BE2C (cell line): ENCODE measurements at places on chromosomes 2 and 18.

GRCh38 chr2:149050188-149050587, 11.7 kb downstream of the LYPD6B start:
- no peak for DNase-seq

DNA sequence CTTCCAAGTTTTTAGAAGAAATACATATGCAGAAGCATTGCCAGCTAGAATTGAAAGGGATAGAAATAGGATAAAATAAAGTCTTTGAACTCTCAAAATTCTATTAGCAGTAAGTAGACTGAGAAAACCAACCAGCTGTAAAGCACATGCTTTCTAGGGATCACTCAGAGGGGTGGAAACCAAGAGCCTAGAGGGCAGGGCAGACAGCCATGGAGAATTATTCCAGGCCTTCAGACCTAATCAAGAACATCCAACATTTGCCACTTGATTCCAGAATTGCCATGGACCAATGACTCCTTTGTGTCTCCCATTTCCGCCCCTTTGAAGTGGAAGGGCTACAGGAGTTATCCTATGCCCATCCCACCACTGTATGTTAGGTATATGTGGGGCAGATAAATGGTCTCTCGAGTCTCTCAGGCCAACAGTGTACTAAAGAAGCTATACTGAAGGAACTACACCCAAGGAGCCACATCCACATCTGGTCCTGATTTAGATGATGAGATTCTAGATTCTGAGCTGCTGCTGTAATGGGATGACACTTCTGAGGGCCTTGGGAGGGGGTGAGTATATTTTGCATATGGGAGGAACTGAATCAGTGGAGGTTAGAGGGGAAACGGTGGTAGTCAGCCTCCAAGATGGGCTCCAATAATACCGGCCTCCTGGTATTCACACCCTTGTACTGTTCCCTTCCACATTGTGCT, 4.0 kb downstream of the FARSB start:
- no peak for DNase-seq

DNA sequence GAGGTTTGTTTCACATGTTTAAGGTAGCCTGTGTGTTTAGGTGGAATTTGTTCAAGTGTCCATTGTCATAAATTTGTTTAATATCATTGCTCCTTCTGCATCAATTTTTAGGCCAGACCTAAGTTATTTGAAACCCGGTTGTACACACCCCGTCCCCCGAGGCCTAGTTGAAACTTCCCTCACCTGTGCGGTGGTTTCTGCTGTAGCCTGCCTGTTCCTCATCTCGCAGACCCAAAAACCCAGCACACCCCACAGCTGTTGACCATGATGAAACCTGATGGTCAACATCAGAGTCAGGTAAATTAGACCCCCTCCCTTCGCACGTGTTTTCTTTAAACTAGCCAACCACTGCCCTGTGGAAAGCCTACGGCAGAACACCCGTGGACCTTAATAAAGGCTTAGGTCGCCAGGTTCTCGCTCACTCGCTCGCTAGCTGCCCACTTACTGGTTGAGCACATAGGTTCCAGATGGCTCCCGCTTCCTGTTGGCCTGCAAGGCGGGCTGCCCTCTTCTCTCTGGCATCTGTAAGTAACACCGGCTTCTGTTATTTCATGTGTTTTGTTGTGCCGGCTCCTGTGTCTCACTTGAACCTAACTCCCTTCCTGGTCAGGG, 64.4 kb downstream of the EML6 start:
- no peak for DNase-seq

- DNase-seq, result no peak
Observed at GRCh38 chr2:10526281-10527000, 78.3 kb upstream of the ODC1 start.

GRCh38 chr18:49619801-49620200, 57.9 kb downstream of the LIPG start:
- DNase-seq, result no peak

- no peak for DNase-seq
Observed at GRCh38 chr2:54598347-54599325, 124.8 kb upstream of the EML6 start.

- DNase-seq, result no peak
Observed at GRCh38 chr18:49137585-49137984, 186.8 kb upstream of the SMAD7 start.

DNA sequence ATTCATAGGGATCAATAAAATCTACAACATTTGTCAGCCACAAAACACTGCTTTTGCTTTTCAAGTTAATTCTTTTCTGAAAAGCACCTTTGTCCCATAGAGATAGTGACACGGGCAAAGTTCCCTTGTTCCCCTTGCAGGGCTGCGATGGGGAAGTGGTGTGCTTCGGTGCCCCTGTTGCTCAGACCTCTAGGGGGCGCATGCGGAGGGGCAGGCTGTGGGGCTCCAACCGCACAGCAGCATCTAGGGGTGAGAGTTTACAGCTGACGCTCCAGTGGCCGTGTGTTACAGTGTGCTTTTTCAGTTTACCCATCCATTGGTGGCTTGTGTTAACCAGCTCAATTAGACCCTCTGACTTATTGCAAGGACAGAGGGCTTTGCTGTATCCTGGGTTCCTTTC, 1432.2 kb upstream of the ACVR2A start:
- no peak for DNase-seq

DNA sequence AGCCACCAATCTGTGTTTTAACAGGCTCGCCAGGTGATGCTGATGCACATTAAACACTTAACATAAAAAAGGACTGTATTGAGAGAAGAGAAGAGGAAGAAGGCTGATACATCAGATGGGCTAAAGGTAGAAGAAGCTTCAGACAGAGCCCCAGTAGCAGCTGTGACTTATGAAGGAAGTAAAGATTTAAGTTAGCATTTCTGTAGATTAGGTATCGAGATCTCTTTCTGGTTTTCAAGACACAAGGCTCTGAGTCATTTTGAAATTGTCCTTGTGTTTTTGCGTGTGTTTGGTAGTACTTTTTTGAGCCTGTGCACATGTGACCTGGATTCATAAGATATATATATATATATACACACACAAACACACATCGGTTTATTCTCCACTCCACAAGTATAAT, 40.6 kb upstream of the GCFC2 start:
- no peak for DNase-seq

DNA sequence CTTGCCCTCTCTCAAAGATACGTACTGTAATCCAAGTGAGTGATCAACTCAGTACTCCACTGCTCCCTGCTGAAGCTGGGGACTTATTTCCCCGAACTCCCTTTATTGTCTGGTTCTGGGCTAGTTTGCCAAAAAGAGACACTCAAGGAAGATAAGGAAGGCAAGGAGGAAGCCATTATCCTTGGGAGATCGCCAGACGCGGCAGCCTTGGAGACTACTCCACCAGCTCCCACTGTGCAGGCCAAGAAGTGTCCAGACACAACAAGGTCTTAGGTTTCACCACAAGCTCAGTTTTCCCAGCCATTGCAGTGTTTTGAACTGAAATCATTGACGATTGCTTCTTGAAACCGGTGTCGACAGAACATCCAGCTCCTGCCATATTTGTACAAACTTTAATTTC, 439.6 kb upstream of the UBE2E3 start:
- DNase-seq, result no peak

GRCh38 chr2:105576440-105577241, 168.1 kb upstream of the NCK2 start:
- no peak for DNase-seq

- no peak for DNase-seq
Observed at GRCh38 chr2:72923833-72924352, 6.6 kb downstream of the EMX1 start.

GRCh38 chr2:66845307-66845706, 410.4 kb downstream of the MEIS1 start:
- DNase-seq, result no peak

DNA sequence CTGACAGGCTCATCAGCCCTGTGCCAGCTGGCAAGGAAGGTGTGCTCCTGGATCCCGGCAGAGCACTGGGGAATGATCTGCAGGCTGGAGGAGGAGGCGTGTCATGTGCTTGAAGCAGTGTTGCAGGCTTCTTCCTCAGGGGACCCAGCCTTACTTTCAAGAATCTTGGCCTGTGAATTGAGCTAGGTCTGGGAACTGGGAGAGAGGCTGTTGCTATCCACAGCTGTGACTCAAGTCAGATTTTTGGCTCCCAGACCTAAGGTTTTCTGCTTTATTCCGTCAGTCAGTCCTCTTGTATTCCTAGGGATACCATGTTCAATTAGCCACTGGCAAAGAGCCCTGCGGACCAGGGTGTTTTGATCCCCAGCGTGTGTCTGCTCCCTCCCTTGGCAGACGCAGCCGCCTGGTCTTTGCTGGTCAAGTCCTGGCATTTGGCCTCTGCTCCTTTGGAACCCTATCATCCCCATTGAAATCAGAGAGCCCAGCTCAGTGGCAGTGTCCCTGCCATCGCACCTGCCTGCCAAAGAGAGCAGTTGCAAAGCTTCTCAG, 32.4 kb downstream of the ASB1 start:
- no peak for DNase-seq

DNA sequence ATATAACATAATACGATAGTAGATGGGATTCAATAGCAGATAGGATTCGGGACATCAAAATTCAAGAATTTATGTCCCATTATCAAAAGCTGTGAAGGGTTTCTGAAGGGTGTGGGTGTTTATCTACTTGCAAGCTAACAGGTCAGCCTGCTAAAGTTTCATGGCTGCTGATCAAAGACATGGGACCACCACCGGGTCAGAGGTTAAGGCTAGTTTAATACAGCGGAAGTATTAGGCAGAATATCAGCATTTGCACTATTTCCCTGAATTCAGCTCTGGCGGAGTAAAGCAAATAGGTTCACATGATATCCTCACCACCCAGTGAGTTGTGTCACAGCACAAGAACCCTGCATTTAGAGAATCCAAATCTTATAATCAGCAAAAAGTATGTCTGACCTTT, 82.5 kb downstream of the DSEL start:
- no peak for DNase-seq

GRCh38 chr2:66684289-66684688, 249.4 kb downstream of the MEIS1 start:
- DNase-seq, result no peak

GRCh38 chr18:23837591-23837990, 148.3 kb downstream of the LAMA3 start:
- no peak for DNase-seq

DNA sequence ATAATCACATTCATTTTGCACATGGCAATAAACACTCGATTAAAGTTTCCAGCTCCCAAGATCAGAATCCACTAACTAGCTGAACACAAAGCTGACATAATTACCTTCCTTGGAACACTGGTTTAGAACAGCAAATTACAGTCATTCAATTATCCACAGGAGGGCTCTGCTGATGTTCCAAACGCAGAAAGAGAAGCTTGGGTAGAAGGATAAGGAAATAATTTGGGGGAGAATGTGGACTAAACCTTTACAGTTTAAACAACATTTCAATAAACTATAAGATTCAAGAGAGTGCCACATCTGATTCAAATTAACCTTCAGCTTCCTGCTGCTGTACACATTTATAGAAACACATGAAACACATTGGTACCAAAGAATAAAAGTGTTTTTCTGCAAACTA, 67.8 kb upstream of the ARL4C start:
- DNase-seq, result no peak

DNA sequence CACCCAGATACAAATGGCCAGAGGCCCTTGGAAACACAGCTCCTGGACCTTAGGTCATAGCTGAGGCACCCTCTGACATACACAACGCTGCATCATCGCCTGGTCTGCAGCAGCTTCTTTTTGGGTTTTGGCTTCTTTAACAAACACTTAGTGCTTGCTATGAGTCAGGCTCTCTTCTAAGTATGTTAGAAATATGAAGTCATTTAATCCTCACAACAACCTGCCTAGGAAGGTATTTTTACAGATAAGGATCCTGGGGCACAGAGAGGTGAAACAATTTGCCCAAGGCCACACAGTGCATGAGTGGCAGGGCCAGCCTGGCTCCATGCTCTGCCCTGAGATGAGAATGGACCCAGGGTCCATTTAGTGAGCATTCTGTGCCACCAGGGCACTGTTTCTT, 96.6 kb downstream of the TMEM17 start:
- no peak for DNase-seq

- DNase-seq, result peak; percentile 14
Observed at GRCh38 chr2:72220170-72220569, 72.5 kb upstream of the CYP26B1 start.

GRCh38 chr2:99166218-99166617, 11.5 kb downstream of the LIPT1 start:
- DNase-seq, result no peak

DNA sequence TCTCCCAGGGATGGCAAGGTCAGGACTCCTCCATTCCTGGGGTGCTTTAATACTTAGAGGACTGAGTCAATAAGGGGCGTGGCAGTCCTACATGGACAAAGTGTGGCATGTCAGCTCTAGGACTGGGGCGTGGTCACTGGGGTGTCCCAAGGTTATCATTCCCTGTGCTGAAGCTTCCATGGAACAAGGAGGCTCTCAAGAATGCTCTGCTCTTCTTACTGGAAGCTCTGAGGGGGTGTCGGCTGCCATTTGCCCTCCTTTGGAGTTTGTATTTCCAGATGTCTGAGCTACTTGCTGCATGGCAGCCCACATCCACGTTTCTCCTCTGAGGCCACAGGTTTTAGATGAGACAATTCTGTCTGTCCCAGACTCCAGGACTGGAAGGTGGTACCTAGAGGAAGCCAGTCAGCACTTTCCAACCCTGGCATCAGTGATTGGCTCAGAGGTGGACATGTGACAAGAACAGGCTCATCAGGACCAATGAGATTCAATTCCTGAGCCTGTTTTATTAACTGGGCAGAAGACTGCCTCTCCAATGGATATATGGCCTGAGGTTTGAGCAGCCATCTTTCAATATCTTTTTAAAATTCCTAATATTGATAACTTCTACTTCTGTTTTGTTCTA, 128.9 kb upstream of the ARL4C start:
- no peak for DNase-seq

- no peak for DNase-seq
Observed at GRCh38 chr18:59650266-59650820, 46.9 kb downstream of the CCBE1 start.

DNA sequence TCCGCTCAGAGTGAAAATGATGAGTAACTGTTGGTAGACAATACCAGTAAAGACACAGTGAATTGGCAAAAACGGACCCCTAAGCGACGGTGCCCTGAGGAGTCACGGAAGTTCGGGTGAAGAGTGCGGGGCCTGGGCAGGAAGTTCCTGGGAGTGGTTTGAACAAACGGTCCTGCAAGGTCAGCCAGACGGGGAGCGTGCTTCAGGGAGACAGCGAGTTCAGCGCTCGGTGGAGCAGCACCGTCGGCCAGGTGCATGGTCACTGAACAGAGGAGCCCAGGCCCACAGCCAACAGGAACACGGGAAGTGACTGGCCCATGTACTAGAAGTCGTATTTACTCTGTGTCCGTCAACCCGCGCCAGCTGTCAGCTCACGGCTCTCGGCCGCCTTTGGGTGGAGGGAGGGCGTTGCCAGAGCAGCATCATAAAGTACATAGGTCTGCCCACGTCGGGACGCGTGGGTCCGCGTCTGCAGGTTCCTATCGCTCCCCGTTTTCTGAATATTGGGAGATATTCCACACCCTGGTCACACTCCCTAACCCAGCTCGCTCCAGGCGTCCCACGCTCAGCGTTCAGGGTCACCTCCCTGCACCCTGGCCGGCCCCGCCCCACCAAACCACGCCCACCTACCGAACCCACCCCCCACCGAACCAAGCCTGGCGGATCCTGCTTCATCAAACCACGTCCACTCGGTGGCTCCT, 75.6 kb upstream of the UXS1 start:
- no peak for DNase-seq

GRCh38 chr2:191389288-191389687, 144.1 kb downstream of the MYO1B start:
- no peak for DNase-seq
